ENCODE measurements at places on chromosomes 7 and 10.

- no peak for DNase-seq
Observed at GRCh38 chr7:45350896-45351295, 193.3 kb downstream of the RAMP3 start.

GRCh38 chr10:44975431-44976331 is 2.9 kb downstream of the DEPP1 start:
- DNase-seq: no peak

DNA sequence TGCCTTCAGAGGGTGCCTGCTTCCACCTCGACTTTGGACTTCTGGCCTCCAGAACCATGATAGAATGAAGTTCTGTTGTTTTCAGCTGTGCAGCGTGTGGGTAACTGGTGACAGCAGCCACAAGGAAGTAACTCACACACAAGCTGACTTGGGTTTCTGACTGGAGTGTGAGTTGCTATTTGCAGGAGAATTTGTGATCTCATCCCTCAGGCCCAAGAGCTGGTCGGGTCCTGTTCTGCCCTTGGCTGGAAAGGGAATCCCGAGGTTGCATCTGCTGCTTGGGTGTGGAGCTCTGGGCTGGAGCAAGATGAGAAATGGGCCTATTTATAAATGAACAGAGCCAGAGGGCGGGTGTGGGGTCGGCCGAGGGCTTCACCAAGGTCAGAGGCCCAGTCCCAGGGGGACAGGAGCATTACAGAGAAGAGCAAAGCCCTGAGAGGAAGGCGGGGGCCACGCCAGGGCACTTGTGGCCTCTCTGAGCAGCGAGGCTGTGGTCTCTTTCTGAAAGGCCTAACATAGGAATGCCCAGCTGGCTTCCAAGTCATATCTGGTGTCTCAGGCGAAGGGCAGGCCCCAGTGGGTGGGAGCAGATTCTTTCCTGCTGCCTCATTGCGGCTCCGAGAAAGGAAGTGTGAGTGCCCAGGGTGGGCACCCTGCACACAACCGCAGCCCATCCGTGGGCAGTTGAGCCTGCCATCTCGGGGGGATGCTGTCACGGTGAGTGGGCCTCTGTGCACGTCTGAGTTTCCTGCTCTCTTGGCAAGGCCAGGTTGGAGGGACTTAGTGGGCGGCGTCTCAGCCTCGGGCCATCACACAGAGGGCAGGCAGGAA is 26.5 kb upstream of the C10orf71 start:
- DNase-seq: no peak

DNA sequence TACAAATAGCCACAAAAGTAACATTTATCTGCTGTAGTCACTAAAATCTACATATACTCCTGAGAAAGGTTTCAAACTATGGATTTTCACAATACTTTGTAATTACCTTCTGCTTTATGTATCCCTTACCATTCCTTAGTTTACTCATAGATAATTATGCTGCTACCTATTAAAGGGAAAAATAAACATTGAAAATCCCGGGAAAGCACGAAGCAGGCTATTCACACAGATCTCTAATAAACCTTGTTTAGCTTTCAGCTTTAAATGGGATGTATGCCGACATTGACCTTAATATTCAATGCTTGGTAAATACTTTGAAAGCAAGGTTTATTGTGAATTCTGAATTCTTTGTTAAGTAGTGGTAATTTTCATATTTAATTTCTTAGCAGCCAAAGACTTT is 58.5 kb upstream of the SMIM30 start:
- DNase-seq: peak; percentile 86

DNA sequence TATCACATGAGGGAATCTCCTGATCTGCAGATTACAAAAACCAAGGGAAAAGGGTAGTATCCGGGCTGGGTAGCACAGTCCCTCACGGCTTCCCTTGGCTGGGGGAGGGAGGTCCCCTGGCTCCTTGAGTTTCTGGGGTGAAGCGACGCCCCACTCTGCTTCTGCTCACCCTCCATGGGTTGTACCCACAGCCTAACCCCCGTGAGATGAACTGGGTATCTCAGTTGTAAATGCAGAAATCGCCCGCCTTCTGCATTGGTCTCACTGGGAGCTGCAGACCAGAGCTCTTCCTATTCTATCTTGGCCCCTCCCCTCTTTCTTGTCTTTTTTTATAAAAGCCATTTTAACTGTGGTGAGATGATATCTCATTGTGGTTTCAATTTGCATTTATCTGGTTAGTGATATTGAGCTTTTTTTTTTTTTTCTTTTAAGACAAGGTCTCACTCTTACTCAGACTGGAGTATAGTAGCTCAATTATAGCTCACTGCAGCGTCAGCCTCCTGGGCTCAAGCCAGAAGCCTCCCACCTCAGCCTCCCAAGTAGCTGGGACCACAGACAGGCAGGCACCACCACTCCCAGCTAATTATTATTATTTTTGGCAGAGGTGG is 87.8 kb downstream of the ABCC2 start:
- DNase-seq: no peak

DNA sequence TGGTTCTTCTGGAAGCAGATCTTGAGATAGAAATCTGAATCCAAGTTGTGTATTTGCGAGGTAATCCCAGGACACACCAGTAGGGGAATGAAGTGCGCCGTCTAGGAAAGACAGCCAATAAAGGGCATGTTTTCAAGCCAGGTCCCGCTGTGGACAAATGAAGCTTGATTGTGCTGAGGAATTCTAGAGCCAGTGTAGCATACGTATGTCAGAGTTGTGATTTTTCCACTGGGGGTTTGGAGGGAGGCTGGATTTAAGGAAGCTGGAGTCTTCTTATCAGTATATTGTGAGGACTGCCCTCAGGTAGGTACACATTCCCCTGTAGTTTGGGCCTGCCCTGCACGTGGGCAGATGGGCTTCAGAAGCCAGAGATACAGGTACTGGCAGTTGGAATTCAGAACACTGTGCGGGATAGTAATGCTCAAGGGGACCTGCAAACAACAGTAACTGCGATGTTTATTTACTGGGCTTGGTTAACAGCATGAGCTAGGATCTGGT is 50.9 kb downstream of the GALNT11 start:
- DNase-seq: no peak

GRCh38 chr10:131946880-131947279 is 34.8 kb downstream of the BNIP3 start:
- DNase-seq: no peak

DNA sequence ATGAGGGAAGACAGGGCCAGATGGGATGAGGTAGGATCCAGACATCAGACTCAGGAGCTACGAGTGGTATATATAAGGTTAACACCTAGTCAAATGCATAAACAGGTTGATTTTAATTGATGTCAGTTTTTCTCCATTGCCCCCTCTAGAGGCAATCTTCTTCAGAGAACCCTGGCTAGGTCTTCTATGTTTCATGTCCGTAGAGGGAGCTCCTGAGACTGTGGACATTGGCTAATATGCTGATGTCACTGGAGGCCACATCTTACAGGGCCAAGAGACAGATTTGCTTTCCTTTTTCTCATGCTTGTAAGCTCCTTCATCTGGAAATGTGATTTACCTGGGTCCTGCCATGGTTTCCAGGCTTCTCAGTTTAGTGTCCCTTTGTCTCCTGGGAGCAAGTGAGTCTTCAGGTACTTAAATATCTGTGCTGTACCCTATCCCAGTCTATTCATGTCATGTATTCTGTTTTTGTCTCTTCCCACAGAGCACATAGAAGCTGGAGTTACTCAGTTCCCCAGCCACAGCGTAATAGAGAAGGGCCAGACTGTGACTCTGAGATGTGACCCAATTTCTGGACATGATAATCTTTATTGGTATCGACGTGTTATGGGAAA is 161.6 kb upstream of the PRSS1 start:
- DNase-seq: no peak

- DNase-seq: no peak
Observed at GRCh38 chr7:134362587-134363483, 46.1 kb upstream of the SLC35B4 start.

- no peak for DNase-seq
Observed at GRCh38 chr7:96300986-96301385, 20.9 kb downstream of the SLC25A13 start.

GRCh38 chr10:89643431-89643811 is 1.6 kb downstream of the PANK1 start:
- DNase-seq: no peak

- DNase-seq: no peak
Observed at GRCh38 chr10:100705139-100705538, 40.2 kb upstream of the PAX2 start.

DNA sequence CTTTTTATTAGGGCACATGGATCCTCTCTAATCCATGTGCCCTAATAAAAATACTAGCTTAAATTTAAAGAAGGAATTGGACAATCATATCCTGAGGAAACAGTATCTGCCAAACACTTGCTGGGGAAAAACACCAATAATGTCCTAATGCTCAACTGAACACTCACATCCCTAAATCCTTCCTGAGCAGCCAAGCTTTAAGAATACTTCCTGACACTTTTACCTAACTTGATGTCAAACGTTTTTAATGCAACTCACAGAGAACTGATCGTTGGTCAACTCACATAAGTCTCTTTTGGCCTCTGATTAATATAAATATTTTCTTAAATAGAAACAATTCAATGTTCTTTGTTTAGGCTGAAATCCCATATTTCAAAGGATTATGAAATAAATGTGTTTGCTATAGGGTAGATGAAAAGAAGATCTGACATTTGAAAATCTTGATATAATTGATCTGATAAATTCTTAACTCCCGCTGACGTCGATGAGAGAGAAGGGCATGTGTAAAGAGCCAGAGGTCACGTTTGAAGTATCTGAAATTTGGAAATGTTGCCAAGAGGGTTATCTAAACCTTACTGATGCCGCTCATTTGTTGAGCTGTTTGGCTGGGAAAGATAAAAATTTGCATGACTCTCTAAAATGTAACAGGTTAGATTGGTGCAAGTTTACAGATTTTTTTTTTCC is 122.8 kb upstream of the RHOBTB1 start:
- no peak for DNase-seq

- DNase-seq: no peak
Observed at GRCh38 chr7:1752111-1752510, 82.0 kb downstream of the ELFN1 start.

DNA sequence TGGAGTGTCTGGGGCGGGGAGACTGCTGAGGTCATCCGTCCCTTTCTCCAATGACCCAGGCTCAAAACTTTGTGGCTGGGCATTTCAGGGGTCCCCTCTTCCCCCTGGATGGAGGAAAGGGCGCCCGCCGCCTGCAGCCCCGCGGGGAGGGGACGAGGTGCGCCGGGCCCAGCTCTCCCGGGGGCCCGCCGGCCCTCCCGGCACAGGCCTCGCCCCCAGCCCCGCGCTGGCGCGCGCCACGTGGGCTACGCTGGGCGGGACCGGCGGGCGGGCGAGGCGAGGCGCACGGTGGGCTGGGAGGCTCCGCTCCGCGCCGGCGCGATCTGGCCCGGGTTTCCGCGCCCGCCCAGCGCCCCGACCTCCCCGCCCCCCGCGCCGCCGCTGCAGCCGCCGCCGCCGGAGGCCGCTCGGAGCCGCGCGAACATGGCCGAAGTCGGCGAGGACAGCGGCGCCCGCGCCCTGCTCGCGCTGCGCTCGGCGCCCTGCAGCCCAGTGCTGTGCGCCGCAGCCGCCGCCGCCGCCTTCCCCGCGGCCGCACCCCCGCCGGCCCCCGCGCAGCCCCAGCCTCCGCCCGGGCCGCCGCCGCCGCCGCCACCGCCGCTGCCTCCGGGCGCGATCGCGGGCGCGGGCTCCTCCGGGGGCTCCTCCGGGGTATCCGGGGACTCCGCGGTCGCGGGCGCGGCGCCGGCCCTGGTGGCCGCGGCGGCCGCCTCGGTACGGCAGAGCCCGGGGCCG is at the start of gene FOXK1:
TSS of gene FOXK1 (plus strand) at position 410 of the 735 bp plus-strand sequence. CDS start at position 424, 14 bp downstream.
- peak; percentile 68 for DNase-seq

DNA sequence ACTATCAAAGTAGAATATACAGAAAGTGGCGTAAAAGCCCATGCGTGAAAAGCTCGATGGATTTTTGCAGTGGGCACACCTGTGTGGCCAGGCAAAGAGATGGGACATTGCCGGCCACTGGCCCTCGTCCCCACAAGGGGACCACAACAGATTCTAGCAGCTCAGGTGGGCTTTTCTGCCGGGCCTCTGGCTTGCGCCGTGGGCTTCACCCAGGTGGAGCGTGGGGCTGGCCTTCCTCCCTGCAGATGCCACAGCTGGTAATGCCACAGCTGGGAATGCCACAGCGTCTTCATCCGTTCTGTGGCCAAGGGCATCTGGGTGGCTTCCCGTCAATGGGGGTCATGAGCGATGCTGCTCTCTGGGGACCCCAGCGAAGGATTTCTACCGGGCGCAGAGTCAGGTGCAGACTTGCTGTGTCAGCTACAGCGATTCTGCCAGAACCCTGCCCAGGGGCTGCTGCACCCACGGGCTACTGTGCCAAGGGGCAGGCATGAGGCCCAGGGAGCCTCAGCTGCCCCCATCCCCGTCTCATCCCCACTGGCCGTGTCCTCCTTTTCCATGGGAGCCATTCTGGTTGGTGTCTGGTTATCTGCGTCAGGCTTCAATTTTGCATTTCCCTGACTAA is 52.5 kb upstream of the NKX6-2 start:
- DNase-seq: no peak

DNA sequence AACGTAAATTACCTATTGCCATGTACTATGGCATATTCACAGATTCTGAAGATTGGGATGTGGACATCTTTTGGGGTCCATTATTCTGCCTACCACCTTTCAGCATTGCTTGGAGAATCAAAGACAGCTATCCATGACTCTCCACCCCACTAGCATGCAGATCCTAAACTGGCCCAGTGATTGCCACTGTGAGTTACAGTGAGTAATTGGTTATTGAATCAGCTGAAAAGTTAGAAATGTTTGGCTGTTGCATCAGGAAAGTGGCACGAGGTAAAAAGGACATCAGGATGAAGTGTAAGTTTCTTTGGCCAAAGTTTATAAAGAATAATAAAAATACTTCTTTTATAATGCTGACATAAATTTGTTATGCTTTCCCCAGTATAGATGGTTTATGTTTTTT is 148.2 kb upstream of the ETV1 start:
- no peak for DNase-seq

- no peak for DNase-seq
Observed at GRCh38 chr7:51477819-51478218, 161.2 kb upstream of the COBL start.
